Effector CD4-positive, alpha-beta T cell (primary cell): ENCODE measurements at places on chromosomes 7 and 10.

- no peak for DNase-seq
Measured at GRCh38 chr10:70918851-70919530, 30.6 kb upstream of the PCBD1 start.

DNA sequence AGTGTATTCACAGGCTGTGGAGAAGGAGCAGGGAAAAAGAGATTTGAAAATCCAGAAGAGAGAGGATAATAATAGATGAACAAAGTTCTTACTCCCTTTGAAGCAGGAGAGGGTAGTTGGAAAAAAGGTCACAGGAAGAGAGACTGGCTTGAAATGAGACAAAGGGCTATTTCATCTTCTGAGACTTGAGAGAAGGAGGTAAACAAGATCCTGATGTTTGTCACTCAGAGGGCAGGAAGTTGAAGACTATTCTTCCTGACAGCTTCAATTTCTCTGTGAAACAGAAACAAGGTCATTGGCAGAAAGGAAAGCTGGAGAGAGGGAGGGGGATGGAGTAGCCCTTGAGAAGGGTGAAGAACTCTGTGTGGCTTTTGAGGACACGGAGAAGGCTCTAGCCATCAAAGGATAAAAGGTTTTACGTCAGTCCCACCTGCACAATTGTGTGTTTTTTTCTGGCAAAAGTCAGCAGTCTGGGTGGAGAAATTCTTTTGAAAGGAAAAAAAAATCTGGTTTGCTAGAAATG, 216.1 kb upstream of the STEAP4 start:
- DNase-seq: no peak

- DNase-seq: no peak
Measured at GRCh38 chr7:14424675-14425074, 435.2 kb upstream of the ETV1 start.

GRCh38 chr7:65390588-65390987, 16.9 kb downstream of the ZNF92 start:
- no peak for DNase-seq

DNA sequence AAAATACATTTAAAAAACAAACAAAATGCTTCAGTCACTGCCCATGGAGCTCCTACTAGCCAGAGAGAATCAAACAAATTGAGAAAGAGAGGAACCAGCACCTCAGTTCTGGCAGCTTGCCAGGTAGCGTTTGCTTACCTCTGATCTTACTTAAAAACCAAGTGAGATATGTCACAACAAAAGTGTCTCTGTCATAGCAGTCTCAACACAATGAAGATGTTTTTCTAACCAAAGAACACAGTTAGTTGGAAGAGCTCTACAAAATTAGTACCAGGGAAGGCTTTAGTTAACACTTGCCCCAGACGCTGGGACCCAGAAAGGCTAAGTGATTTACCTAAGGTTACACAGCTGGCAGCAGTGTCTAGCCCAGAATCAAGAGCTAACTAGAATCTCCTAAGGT, 3.4 kb downstream of the DOCK4 start:
- DNase-seq: peak; percentile 26

DNA sequence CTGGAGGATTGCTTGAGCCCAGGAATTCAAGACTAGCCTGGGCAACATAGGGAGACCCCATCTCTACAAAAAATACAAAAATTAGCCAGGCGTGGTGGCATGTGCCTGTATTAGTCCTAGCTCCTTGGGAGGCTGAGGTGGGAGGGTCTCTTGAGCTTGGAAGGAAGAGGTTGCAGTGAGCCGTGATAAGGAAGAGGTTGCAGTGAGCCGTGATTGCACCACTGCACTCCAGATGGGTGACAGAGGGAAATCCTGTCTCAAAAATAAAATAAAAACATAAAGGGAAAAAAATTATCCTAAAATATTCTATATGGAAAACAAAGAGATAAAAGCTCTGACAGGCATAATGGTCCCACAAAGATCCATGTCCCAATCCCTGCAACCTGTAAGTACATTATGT, 87.9 kb upstream of the KAT6B start:
- DNase-seq: no peak

DNA sequence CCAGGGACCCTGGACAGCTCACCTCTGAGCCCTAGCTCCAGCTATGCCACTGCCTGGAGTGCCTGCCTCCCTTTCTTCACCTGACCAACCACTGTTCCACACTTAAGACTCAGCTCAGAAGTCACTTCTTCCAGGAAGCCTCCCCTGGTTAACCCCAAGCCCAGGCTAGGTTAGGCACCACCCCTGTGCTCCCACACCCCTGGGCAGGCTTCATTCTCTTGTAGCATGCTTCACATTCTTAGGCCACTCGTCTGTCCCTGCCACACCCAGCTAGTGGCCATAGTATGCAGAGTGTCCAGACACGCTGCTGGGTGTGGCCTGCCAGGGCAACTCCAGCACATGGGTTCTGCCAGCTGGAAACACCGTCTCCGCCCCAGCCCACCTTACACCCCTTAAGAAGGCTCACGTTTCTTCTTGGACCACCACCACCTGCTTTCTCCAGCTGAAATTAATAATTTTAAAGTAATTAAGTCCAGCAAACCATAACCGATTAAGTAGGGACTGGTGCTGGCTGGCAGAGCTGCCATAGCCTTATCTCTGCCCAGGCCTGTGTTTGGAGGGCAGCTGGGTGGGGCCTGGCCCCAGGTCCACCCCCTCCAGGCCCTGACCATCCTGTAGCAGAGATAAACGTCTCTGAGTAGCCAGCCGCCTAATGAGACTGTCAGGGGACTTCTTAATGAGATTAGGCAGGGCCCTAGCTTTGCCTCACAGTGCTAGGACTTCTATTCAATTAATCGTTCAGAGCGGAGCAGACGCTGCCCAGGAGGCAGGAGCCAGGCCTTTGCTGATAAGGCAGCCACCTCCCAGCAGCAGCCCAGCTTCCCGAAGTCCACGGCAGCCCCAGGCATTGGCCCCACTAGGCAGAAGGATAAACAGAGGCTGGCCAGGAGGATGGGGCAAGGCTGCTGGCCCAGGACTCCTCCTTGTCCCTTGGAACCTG, 20.5 kb downstream of the GRID1 start:
- no peak for DNase-seq

DNA sequence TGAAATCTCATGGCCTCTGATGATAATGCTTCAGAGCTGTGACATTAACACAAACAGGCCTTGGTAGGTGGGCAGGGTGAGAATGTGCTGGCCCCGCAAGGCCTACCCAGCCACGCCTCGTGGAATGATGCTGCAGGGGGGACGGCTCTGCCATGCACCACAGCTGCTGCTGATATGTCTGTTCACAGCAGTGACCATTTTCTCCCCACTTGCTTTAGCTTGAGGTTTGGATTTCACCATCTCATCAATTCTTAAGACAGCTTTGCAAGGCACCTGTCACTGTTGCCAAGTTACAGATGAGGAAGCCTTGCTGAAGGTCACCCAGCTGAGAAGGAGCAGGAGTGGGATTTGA, 128.3 kb downstream of the PTPN20 start:
- DNase-seq: no peak

DNA sequence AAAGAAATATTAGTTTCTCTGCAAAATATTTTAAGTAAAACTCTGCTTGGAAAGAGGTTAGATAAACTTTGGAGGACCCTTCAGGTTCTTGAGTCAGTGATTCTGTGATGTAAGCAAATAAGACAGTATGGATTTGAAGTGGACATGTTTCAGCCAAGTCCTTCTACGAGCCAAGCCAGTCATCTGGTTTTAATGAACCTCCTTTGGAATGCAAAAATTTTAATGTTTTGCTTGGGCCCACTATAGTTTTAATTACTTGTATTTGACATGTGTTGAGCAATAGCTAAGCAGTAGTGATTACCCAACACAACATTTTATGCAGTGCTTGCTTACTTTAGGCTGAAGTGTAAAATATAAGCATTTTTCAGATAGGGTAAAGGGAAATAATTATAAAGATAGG, 296.3 kb upstream of the SEMA3D start:
- DNase-seq: no peak

DNA sequence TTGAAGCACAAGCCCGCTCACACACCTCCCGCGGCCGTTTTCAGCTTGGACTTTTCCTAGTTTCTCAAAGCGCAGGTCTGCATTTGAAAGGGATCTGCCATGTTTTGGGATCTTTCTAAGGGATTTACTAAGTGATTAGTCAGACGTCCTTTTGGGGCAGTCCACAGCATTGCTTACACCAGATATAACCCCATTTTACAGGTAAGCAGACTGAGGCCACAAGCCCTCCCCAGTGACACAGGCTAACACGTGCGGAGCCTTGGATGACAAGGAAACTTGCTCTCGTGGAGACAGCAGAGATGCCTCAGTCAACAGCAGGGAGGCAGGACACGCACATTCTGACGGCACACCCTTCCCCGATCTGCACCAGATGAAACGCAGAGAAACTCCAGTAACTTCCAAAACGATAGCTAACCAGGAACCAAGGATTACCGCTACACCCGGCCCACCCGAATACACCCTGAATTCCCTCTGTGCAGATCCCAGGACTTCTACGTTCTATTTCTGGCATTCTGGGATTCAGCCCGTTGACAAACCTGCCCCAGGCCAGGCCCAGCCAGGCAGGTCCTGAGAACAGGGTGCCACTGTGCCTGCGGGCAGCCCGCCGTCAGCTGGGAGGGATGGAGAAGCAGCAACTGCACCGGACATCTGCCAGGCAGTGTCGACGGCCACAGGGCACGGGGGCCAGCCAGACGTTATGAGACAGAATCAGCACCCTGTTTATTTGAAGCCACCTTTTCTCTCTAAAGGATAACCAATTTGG, 27.9 kb downstream of the FOXL3 start:
- no peak for DNase-seq

- DNase-seq: no peak
Measured at GRCh38 chr7:131074585-131074984, 253.1 kb upstream of the MKLN1 start.

DNA sequence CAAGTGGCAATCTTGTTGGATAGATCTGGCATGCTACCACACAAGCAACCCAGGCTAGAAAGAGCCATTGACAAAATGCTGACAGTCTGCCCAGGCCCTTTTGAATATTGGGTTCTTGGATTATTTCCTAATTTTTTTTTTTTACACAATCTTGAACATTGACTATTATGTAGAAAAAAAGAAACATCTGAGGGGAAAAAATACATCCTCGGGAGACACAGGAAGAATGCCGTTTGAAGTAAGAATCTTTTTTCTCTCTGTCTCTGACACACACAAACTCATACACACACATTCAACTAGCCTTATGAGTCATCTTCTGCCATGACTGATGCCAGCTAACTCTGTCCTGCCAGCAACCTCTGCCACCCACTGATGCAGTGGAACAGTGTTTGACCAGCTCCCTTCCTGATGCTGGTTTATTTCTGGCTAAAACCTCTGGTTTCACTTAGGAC, 47.2 kb downstream of the SORBS1 start:
- no peak for DNase-seq

GRCh38 chr10:110016039-110016438, 8.3 kb downstream of the ADD3 start:
- DNase-seq: no peak

GRCh38 chr10:22765660-22766547, 51.5 kb upstream of the PIP4K2A start:
- DNase-seq: no peak

DNA sequence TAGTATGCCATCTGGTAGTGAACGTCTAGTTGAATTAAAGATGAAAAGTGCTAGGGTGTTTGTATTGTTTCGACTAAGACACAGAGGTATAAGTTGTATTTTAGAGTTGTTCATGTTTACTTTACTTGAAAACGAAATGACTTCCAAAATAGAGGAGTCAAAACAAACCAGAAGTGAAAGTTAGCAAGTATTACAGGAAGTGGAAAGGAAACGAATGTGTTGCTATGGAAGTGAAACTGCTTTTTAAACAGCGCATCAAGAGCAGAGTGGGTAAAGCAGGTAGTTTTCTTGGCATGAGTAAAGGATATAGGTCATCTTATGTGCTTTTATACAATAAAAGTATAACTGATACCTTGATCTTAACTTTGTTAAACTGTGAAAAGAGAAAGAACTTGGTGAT, 20.0 kb upstream of the GALNTL5 start:
- DNase-seq: no peak

GRCh38 chr7:24911213-24911603, 68.8 kb downstream of the OSBPL3 start:
- DNase-seq: no peak

DNA sequence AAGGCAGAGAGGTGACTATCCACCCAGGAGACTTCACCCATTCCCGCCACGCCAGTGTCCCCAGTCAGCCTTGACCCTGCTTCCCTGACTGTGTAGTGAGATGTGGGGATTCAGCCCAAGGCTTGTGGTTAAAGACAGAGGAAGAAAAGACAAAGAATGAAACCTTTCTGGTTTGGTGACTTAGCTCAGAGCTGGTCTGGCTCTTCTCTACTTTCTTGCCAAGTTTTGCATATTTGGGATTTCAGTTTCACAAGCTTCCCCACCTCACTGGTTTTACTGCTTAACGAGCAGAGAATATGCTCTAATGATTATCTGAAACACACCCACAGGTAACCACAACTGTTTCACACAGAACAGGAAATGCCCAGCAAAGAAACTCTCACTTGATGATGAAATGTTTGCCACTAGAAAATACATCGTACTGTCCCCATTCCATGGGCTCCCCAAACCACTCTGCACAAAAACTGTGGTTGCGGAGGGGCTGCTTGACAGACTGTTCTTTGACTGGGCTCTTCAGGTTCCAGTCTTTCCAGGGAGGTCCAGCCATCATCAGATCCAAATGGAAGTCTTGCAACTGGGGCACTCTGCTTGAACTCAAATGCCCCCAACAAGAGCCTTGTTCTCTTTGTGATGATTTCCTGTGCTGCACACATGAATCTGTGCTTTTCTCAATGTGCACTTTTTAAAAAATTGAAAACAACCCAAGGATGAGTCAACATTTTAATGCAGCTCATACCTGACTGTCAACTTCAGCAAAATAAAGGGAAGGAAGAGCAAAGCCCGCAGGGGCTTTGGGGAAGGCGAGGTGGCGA, 95.5 kb downstream of the CTBP2 start:
- no peak for DNase-seq

- DNase-seq: no peak
Measured at GRCh38 chr10:110005719-110006118, 2.1 kb upstream of the ADD3 start.

DNA sequence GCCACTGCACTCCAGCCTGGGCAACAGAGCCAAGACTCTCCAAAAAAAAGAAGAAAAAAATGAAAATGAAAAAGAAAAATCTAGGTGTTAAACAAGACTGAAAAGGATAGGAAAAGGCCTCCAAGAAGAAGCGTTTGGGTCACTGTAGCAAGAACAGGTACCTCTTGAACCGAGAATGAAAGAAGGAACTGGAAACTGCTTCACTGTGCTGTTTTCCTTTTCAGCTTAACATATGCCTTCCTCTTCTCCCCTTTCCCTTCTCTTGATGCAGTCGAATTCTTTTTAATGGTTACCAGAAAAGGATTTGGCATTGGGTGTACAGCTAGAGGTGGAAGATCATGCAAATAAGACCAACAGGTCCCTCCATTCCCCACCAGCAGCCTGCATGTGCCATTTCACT, 28.1 kb downstream of the LRRC4 start:
- no peak for DNase-seq

GRCh38 chr7:47049234-47049774, 532.6 kb downstream of the TNS3 start:
- no peak for DNase-seq
